ENCODE measurements at places on chromosomes 3 and 15. TPM values are rescaled to one million over a fixed set of nuclear protein-coding genes. Genes with fewer than 3 reads are reported as not detected.

GOLGA8Q gene
- total RNA-seq, result 1.9 TPM

ECE2 gene
- not detected for total RNA-seq

TUSC7 gene
- total RNA-seq, result not detected

CHL1 gene
- 36.7 TPM for total RNA-seq

GRCh38 chr15:66789029-66790025, 87.3 kb downstream of the SMAD6 start:
- DNase-seq, result no peak

- DNase-seq, result no peak
These were observed 63.8 kb upstream of the ACP3 start for GRCh38 chr3:132253262-132253878.

DNA sequence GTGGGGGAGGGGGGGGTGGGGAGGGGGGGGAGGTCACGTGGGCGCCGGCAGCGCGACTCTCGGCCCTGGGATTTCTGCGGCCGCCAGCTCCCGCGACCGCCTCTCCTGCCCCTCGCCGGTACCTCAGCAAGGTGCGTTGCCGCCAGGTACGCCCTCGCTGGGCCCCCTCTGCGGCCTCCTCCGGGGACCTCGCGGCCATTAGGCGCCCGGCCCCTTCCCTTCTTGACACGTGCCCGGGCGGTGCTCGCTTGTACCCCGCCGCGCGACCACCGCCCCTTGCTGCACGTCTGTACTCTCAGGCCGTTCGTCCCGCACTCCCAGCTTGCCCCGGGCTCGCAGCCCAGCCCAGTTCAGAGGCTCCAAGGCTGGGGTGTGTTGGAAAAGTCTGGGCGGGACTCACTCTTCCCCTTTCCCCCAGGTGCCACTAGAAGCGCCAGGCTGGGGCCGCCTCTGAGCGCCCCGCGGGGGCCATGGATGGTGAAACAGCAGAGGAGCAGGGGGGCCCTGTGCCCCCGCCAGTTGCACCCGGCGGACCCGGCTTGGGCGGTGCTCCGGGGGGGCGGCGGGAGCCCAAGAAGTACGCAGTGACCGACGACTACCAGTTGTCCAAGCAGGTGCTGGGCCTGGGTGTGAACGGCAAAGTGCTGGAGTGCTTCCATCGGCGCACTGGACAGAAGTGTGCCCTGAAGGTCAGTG, at the start of gene MAPKAPK3:
Gene MAPKAPK3, plus strand, starts transcription at position 56 of the 696 bp plus-strand sequence. Its CDS starts 415 bp downstream, at position 471.
- no peak for DNase-seq

ANKUB1 gene
- not detected for total RNA-seq

COX5A gene
- 60.4 TPM for total RNA-seq

RTP3 gene
- not detected for total RNA-seq

GRCh38 chr3:29475854-29476253, 195.0 kb downstream of the RBMS3 start:
- DNase-seq, result no peak

NRROS gene
- 21.0 TPM for total RNA-seq

GRCh38 chr3:140823106-140823505, 118.5 kb upstream of the SLC25A36 start:
- DNase-seq, result no peak

GPR15 gene
- total RNA-seq, result 0.44 TPM

GRCh38 chr15:99671926-99672635, 61.2 kb downstream of the LYSMD4 start:
- DNase-seq, result no peak

BNIP2 gene
- 162 TPM for total RNA-seq

GRCh38 chr15:91940496-91941381, 87.2 kb downstream of the SLCO3A1 start:
- DNase-seq, result no peak

GRCh38 chr3:1252061-1252430, 159.2 kb downstream of the CNTN6 start:
- no peak for DNase-seq

DNA sequence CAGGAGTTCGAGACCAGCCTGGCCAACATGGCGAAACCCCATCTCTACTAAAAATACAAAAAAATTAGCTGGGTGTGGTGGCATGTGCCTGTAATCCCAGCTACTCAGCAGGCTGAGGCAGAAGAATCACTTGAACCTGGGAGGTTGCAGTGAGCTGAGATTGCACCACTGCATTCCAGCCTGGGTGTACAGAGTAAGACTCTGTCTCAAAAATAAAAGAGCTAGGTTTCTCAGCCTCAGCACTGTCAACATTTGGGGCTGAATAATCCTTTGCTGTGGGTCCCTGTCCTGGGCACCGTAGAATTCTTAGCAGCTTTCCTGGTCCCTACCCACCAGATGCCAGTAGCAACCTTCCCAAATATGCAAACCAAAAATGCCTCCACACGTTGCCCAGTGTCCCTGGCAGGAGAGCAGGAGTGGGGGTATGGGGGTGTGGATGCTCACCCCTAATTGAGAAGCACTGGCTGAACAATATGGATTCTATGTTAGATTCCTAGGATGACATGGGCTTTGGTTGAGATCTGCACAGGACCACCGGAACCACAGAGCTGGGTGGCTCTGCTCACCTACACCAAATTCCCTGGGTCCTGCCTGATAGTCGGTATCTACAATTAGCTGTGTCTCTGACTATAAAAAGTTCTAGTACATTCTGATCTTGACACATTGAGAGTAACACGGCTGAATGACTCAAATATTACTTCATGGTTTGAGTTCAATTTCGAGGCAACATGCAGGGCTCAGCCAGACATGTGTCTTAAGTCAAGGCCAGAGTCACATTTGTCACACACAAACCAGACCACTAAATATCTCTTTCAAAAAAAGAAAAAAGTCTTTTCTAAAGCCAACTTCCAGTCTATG, 577.0 kb upstream of the MDFIC2 start:
- no peak for DNase-seq

- DNase-seq, result no peak
These were observed 4.2 kb downstream of the UBXN7 start for GRCh38 chr3:196428041-196428440.

DLEC1 gene
- total RNA-seq, result 1.4 TPM

APOD gene
- 340 TPM for total RNA-seq

GRCh38 chr3:169822540-169822939, 9.8 kb upstream of the LRRC34 start:
- no peak for DNase-seq

SERPINI2 gene
- 2.7 TPM for total RNA-seq

DNA sequence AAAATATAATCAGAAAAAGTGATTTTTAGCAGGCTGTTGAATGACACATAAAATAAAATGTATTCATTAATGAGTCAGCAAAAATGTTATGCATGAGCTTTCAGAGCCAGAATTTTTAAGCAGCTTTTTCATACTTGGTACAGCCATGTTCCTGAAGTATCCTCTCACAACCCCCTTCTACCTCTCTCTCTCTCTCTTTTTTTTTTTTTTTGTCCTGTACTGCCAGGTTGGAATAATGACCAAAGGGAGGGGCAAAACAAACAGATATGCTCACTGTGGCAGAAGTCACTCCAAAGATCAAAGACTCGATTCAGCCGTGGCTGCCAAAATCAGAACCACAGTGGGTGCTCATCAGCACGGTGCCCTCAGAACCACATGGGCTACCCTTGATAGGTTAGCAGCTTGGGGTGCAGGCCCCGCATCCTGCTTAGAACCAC, 383.0 kb downstream of the ZBTB20 start:
- DNase-seq, result no peak

GRCh38 chr3:78322780-78323179, 1282.9 kb downstream of the ROBO2 start:
- DNase-seq, result no peak

GRCh38 chr3:156553705-156554356, 1.1 kb downstream of the SSR3 start:
- no peak for DNase-seq

DNA sequence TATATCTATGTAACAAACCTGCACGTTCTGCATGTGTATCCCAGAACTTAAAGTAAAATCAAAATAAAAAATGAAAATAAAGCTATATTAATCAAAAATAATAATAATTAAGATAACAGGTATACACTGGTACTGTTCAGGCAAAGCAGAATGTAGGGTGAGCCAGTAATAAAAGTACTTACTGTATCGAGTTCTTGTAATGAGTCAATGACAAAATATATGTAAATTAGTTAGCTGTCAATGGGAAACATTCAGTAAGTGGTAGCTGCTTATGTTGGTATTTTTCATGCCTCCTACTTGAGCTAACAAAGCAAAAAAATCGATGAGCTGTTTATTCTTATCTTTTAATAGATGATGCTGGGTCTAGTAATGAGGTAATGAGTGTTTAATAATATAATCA, 93.2 kb downstream of the GBE1 start:
- no peak for DNase-seq

PPP2R3A gene
- 6.8 TPM for total RNA-seq

CADPS gene
- 1.6 TPM for total RNA-seq

DNA sequence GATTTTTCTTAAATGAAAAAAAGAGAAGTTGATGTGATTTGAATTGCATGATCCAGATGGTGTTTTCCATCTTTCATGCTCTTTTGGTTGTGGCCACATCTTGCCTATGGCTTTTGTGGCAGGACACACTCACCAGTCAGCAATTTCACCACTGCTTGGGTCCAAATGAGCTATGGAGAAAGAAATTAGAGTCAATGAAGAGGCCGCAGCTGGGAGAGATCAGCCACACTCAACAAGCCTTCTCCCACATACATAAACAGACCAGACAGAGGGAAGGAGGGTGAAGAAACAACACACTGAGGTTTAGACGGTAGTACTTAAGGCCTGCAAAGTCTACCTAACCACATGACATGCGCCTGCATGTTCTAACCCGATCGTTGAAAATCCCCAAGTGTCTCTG, 110.7 kb upstream of the CDIN1 start:
- no peak for DNase-seq

TRIM69 gene
- total RNA-seq, result 12.1 TPM

DNA sequence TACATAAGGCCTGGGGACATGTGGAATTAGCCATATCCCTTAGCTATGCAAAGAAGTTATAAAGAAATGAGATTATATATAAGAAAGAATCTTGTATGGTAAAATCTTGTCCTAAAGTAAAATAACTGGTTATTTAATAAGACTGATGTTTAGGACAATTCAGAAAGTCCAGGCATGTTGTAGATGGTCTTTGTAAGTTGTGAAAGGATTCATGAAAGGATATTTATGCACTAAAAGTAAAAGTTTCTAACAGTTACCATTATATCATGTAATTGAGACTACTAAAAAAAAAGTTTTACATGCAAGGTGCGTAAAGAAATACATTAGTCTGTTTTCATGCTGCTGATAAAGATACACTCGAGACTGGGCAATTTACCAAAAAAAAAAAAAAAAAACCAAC, 146.3 kb downstream of the FMN1 start:
- DNase-seq, result no peak

GRCh38 chr15:94205366-94205765, 26.0 kb upstream of the MCTP2 start:
- no peak for DNase-seq

DNA sequence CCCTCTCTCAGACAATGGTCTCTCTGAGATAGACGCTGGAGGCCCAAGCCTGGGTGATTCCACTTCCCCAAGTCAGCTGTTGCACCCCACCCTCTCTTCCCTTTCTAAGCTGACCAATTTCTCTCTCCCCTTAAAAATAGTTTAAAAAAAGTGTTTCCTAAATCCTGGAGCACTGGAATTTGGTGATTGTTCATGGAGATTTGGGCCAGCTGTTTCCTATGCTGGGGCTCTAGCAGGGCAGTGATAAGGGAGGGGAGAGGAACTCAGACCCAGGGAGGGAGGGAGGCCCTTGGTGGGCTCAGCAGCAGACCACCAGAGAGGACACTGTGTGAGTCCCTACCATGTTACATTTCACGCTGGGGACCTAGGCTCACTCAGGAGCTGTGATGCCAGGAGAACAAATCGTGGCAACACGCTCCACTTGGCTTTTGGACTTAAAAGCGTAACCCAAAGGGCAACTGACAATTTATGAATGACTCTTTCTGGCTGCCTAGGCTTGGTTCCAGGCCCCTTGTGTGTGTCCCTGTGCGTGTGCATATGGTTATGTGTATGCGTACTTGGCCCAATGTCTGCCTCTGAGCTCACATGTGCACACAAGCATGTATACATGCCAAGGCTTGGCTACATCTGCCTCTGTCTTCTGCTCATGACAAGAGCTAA, 59.8 kb upstream of the INSYN1 start:
- DNase-seq, result no peak

DNA sequence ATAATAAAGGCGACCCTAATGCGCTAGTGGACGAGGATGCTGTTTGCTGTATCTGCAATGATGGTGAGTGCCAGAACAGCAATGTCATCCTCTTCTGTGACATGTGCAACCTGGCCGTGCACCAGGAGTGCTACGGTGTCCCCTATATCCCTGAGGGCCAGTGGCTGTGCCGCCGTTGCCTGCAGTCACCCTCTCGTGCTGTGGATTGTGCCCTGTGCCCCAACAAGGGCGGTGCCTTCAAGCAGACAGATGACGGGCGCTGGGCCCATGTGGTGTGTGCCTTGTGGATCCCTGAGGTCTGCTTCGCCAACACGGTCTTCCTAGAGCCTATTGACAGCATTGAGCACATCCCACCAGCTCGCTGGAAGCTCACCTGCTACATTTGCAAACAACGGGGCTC, 7.6 kb downstream of the BRPF1 start:
- DNase-seq, result no peak

- DNase-seq, result no peak
These were observed 32.9 kb downstream of the MEGF11 start for GRCh38 chr15:66220601-66221000.

- DNase-seq, result no peak
These were observed 68.0 kb upstream of the ADPGK start for GRCh38 chr15:72851586-72851985.

CAMK1 gene
- total RNA-seq, result 83.7 TPM

DNA sequence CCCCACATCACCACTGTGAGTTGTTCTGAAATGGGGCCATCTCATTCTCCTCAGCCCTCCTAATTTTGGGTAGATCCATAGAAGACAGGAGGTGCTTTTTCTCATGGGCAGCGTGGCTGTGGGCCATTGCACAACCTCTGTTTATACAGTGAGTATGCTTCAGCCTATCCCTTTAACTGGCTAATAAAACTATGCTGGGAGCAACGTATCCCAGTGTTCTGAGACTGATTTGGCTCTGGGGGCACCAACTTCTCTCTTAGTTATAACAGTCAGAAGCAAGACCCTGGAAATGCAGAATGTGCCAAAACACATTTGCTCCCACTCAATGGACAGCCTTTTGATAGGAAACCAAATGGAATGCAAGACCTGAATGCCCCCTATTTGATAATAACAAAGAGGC, 97.1 kb upstream of the ICE2 start:
- no peak for DNase-seq

Measured in omental fat pad (tissue), 4 donors.